ENCODE measurements at places on chromosomes 1 and 21.

GRCh38 chr21:40242586-40243265 lies 375.5 kb downstream of the PCP4 start:
- peak; percentile 17 for DNase-seq

DNA sequence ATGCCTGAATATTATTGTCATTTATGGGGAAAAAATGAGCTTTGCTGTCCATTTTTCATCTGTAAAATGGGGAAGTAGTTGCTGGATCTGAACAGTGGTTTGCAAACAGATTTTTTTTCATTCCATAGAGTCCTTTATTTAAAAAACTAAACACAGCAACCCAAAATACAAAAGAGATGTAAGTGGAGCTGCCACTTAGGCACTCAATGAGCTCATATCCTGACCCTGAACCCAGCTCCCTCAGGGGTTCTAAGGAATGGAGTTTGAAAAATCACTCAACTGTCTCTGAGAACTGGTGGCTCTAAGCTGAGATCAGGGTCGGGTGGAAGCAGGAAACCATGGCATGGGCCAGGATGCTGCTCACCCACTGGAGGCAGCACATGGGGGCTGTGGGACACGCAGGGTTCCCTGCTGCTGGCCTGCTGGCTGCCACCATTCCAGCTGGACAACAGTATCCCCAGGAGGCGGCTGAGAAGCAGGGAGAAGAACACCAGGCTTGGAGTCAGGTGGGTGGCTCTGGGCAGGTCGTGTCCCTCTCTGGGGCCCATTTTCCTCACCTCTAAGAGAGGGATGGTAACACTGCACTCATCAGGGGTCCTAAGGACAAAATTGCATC lies 9.6 kb upstream of the ECE1 start:
- no peak for DNase-seq

DNA sequence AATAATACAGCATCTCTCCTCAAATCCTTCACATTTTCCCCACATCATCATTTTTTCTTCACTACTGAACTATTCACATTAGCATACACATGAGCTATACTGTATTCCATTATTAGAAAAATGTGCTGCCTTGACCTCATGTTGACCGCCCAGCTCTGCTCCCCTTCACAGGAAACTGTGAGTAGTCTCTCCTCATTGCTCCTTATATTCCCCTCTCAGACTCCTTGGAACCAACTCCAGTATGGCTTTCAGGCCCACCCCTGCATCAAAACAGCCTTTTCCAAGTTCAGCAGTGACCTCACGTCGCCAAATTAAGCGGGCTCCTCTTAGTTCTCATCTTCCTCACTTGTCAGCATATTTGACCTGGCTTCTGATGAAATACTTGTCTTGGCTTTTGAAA lies 59.2 kb upstream of the SPAG17 start:
- DNase-seq: no peak

GRCh38 chr1:31727195-31727594 lies 23.4 kb upstream of the COL16A1 start:
- no peak for DNase-seq

GRCh38 chr1:24564695-24565094 lies 8.8 kb downstream of the NCMAP start:
- DNase-seq: no peak

DNA sequence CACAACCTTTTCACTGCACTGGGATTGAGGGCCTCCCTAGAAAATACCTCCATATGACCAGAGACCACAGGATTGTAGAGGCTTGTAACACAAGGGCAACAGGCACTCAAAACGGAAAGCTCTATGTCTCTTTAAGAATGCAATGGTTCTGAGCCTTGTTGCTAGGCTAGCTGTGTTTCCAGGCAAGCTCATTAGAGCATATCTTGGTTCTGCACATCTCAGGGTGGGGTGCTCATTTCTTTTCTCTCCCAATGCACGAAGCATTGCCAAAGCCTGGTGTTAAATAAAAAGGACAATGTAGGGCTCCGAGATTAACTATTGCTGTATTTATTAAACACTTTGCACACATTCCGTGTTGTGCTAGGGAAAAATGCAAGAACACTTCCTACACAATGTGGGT lies 315.9 kb downstream of the PRDM2 start:
- DNase-seq: no peak

DNA sequence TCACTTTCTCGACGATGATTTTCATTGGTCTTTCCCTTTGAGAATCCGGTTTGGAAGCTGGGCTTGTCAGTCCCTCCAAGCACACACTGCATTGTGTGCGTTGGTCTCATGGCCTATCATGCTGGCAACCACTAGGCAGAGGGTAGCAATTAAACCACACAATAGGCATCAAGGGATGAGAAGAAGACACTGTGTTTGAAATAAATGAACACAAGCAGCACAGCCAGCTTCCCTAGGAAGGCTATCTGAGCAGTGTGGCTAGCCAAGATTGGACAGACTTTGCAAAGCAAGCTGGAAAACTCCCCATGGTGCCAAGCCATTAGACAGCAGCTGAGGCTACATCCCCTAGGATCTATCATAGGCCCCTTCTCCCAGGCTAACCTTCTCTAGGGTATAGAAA lies 288.7 kb downstream of the NUF2 start:
- DNase-seq: no peak

GRCh38 chr1:31161571-31161970 lies 78.1 kb downstream of the NKAIN1 start:
- no peak for DNase-seq

DNA sequence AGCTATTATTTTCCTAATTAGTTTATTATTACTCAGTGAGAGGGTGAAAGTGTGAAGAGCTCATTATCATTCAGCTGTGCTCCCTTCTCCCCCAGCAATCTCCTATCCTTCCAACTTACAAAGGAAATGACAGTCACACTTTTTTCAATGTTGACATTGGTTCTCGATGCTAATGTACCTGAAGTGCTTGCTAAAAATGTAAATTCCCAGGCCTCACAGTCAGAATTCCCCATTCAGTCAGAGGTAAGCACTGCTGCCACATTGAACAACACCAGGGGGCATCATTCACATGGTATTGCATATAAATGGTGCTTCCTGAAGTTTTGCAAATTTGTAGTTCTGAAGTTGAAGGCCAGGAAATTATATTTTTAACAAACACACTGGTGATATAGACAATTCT lies 132.7 kb upstream of the FOXD3 start:
- DNase-seq: no peak

- no peak for DNase-seq
Observed at GRCh38 chr1:237861944-237862343, 28.8 kb downstream of the ZP4 start.

GRCh38 chr1:106700211-106700610 lies 356.3 kb upstream of the PRMT6 start:
- no peak for DNase-seq

DNA sequence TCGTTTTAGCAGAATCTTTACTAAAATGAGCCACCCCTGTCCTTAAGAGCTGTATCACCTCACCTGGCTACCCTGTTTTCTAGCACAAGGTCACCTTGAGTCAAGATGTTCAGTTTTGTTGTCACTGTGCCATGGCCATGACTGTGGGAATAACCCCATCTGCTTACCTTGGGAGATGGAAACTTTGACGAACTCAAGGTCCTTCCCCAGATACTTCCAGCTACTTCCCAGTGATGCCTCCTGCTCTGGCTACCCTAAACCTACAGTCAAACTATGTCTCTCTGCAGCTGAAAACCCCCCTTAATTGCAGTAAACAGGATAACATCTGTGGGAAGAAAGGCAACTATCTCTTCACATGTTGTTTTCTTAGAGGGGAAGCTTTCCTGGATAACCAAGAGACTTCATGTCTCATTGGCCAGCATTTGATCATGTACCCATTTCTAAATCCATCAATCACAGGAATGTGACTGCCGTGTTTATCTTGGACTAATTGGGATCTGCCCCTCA lies 89.5 kb upstream of the C1orf21 start:
- DNase-seq: no peak

DNA sequence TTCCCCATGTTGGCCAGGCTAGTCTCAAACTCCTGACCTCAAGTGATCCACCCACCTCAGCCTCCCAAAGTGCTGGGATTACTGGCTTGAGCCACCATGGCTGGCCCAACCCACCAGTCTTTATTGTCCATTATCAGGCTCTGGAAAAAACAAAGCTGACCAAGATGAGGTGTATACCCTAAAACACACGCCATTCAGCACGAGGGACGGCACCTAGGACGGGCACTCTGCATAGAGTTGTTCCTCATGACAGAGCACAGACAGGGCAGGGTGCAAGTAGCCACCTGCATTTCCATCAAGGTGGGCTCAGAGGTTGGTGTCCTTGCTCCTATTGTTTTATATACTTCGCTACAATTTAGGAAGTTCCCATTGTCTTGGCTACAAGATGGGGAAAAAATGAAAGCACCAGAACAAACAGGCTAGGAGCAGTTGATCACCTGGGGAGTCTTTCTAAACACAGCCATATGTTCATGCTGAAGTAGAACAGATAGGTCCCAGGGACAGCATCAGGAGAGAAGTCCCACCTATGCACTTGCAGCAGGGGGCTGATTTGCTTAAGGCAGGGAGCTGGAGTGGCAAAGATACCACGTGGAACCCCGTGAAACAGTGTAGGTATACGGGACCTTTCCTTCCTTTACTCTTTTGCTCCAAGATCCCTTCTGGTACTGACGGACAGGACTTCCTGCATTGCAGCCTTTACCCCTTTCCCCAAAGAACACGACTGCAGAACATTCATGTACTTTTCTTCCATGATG lies 4.5 kb downstream of the KRTCAP2 start:
- DNase-seq: no peak

- no peak for DNase-seq
Observed at GRCh38 chr1:207972337-207972736, 61.4 kb upstream of the CD34 start.

GRCh38 chr1:186082235-186082937 lies 292.7 kb downstream of the TPR start:
- peak; percentile 17 for DNase-seq

- DNase-seq: no peak
Observed at GRCh38 chr1:89910780-89911179, 84.1 kb upstream of the ZNF326 start.

DNA sequence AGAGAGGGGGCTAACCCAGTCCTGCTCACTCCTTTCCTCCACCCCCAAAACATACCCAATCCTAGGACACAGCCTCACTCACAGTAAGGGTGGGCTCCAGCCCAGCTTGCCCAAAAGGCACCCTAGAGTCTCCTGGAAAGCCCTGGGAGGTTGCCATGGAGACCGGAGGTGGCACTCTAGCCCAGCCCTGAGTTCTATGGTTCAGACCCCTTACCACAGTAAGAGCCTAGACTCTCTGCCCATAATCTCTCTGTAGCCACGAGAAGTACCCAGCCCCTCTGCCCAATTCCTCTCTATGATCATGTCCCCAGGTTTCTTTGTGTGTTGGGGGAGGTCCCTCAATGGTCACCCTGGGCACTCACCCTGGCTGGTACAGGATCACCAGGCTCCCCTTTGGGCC lies 14.4 kb downstream of the COL16A1 start:
- no peak for DNase-seq

- no peak for DNase-seq
Observed at GRCh38 chr1:228927946-228928898, 192.9 kb downstream of the RHOU start.

GRCh38 chr1:29033829-29034466 lies 89.8 kb downstream of the TMEM200B start:
- DNase-seq: peak; percentile 47

GRCh38 chr1:203175237-203175826 lies at the start of gene MYBPH:
MYBPH (minus strand) TSS chr1:203175826; CDS start chr1:203175755, 71 bp downstream.
- DNase-seq: no peak

DNA sequence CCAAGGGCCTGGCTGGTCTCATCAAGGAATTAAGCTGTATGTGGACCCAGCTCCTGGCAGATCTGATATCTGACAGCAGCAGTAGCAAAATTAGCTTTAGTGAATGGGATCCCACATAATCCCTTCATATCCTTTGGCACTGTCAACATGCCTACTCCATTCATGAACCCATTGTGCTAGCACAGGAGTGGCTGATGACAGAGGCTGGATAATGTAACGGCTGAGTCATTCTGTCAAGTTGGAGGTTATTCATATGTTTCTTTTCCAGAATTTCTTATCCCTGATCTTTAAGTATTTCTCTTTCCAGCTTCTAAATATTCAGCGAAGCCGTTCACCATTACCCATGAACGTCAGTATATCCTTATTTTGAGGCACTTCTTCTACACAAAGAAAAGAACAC lies 84.3 kb downstream of the EXTL2 start:
- no peak for DNase-seq

DNA sequence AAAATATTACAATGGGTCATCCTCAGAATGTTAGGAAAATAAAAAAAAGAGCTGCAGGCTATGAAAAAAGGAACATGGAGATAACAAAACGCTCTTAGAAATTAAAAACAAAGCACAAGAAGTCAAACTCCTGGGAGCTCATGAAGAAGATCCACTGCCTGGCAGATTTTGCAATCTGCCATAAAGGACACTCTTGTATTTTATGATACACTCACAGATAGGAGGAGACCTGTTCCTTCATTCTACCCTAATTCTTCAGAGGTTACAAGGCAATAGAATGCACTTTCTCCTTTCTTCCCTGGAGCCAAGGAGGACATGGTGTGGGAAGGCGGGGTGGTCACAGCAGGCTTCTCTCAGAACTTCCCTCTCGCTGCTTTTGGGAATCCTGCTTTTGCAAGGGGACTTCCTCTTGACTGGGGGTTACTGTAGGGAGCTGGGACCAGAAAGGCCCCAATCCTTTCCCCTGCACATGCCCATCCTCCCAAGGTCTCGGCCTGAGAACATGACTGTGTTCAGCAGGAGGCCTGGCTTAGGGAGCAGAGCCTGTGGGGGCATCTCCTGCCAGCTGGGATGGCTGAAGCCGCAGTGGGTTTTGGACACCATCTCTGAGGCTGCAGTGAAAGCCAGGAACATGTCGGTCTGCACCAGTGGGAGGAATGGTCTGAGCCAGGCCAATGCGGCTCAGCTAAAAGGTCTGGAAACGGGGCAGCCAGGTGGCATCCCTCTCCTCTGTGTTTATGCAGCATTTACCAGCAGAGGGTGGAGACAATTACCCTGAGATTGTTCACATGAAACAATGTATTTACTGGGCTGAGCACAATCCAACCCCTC lies 44.8 kb downstream of the GPR161 start:
- no peak for DNase-seq

DNA sequence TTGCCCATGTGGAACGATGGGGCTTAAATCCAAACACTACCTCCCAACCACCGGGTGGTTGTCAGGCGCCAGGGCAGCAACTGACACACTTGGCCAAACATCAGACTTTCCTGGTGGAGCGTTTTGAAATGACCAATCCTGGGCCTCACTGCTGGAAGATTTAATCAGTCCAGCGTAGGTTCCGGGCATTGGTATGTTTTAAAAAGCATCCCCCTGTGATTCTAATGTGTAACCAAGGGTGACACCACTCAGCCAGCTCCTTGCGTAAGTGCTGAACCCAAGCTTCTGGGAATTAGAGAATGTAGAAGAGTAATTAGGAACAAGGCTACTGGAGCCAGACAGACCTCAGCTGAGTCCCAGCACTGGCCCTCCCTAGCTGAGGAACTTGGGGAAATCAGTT lies 44.8 kb upstream of the KAZN start:
- DNase-seq: no peak
